Endothelial cell (in vitro differentiated cells): ENCODE measurements at places on chromosomes 12 and 14. TPM values are rescaled to one million over a fixed set of nuclear protein-coding genes. Genes with fewer than 3 reads are reported as not detected.

DNA sequence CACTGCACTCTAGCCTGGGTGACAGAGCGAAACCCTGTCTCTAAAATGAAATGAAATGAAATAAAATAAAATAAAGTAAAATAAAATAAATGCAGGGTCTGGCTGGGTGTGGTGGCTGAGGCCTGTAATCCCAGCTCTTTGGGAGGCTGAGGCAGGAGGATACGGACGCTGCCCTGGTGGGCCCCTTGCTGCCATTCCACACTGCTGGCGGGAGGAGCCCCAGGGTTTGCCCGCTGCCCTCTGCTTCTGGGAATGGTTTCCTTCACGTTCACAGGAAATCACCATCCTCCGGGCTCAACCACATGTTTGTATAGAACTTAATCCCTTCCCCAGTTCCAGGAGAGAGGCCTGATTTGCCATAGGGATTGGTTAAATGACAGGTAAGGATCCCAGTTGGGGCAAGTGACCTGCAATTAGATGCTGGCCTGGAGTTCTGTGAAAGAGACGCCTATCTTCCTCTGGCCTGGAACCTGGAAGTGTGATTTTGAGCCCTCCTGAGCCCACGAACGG is 29.3 kb downstream of the CALM1 start:
- no peak for DNase-seq

GRCh38 chr12:107179871-107180270 is 86.5 kb upstream of the CRY1 start:
- DNase-seq = no peak

- DNase-seq = no peak
Observed at GRCh38 chr12:130765186-130765659, 49.1 kb upstream of the RIMBP2 start.

GRCh38 chr12:71009430-71010142 is 89.0 kb upstream of the PTPRR start:
- no peak for DNase-seq

- DNase-seq = no peak
Observed at GRCh38 chr14:101247842-101248725, 313.2 kb upstream of the DIO3 start.

DNA sequence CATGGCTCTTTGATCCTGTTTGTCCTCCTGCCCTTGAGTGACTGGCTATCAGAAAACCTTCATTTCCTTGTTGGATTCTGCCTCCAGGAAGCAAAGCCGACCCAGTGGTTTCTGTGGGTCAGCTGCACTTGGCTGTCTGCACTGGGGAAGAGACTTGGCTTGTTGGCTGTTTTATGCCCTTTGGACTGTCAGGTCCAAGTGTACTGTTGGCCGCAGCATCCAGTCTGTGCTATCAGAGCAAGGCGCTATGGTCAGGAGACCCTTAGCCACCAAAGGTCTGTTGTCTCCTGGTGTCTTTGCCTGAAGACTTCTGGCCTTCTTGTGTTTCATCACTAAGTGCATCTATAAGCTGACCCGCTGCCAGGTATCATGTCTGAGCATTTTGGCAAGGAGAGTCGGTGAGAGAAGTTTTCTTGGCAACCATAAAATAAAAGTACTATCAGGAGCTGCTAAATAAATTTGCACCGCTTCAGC is 177.4 kb upstream of the HIF1A start:
- DNase-seq = no peak

- no peak for DNase-seq
Observed at GRCh38 chr12:53128780-53129569, 25.7 kb downstream of the SOAT2 start.

GRCh38 chr12:7293670-7294069 is 10.2 kb upstream of the ACSM4 start:
- no peak for DNase-seq

GRCh38 chr14:104289507-104289906 is 151.1 kb downstream of the KIF26A start:
- no peak for DNase-seq

GRCh38 chr12:111444314-111444924 is 38.7 kb downstream of the SH2B3 start:
- DNase-seq = no peak

DNA sequence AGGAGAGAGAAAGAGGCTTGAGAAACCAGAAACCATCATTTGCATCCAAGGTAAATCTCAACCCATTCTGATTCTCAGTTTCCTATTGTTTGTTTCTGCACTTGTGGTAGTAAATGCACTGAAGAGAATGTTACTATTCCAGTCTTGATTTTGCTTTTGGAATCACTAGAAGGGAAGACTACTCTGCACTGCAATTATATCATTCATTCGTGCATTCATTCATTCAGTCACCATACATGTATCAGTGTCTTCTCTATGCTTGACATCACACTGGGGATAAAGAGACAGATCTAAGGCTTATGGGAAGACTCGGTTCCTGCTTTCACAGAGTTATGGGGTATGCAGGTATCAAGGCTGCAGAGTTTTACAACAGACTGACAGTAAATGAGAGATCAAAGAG is 90.3 kb upstream of the EGLN3 start:
- DNase-seq = no peak

- DNase-seq = no peak
Observed at GRCh38 chr12:96548384-96548783, 59.0 kb downstream of the CFAP54 start.

- DNase-seq = no peak
Observed at GRCh38 chr12:50103767-50104321, at the start of gene GPD1. Gene GPD1 (plus strand): TSS chr12:50104008. CDS start chr12:50104051, 43 bp downstream.

- DNase-seq = no peak
Observed at GRCh38 chr12:50862316-50862715, 19.6 kb downstream of the TMPRSS12 start.

DNA sequence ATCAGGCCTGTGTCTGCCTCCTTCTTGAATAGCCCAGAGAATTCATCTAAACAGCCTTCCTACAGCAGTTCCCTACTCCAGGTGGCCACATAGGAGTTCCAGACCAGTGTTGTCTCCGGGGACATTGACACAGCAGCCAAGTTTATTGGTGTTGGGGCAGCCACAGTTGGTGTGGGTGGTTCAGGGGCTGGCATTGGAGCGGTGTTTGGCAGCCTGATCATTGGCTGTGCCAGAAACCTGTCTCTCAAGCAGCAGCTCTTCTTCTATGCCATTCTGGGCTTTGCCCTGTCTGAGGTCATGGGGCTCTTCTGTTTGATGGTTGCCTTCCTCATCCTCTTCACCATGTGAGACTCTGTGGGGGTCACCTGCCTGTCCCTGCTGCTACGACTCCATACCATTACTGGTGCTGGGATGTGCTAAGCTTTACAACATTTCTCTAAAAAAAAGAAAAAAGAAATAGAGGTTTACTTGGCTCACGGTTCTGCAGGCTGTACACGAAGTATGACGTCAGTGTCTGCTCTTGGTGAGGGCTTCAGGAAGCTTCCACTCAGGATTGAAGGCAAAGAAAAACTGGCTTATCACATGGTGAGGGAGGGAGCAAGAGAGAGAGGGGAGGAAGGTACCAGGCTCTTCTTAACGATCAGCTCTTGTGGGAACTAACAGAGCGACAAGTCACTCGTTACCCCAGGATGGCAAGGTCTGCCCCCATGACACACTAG is 57.5 kb downstream of the CHST11 start:
- DNase-seq = no peak

Gene KCNC2
- not detected for total RNA-seq

Gene C12orf54
- not detected for total RNA-seq

Gene MYO1H
- 4.4 TPM for total RNA-seq

Gene TSPAN8
- not detected for total RNA-seq
